ENCODE measurements at places on chromosomes 16 and 17.

DNA sequence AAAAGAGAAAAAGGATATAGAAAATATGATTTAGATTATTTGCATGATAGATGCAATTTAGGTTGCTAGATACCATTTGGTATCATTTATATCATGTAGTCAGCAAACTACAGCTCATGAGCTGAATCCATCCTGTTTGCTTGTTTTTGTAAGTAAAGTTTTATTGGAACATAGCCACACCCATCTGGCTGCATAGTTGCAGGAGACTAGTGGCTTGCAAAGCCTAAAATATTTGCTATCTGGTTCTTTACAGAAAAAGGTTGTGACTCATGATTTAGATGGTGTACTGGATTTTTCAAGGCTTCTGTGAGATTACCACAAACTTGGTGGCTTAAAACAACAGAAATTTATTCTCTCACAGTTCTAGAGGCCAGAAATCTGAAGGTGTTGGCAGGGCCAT is 49.9 kb downstream of the MAP2K4 start:
- no peak for DNase-seq

GRCh38 chr17:76179496-76180467 is 38.7 kb upstream of the FOXJ1 start:
- DNase-seq, result no peak

DNA sequence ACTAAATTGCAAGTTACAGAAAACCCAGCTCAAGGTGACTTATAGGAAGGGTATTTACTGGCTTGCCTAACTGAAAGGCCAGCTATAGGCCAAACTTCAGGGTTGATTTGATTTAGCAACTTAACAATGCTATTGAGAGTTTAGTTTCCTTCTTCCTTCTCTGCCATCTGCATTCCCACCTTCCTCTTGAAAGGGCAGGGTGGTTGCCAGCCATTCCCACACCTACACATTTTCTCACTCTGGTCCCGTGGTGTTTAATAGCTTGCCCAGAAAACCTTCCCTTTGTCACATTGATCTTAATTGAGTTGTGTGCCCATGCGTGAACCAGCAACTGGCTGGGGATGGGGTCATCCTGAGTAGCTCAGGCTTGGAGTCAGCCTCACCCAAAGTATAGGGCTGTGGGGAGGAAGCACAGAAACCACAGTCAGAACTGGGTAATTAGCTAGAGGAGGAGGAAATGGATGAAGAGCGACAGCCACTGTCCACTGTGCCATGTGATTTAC is 194.7 kb downstream of the SPECC1 start:
- DNase-seq, result no peak

DNA sequence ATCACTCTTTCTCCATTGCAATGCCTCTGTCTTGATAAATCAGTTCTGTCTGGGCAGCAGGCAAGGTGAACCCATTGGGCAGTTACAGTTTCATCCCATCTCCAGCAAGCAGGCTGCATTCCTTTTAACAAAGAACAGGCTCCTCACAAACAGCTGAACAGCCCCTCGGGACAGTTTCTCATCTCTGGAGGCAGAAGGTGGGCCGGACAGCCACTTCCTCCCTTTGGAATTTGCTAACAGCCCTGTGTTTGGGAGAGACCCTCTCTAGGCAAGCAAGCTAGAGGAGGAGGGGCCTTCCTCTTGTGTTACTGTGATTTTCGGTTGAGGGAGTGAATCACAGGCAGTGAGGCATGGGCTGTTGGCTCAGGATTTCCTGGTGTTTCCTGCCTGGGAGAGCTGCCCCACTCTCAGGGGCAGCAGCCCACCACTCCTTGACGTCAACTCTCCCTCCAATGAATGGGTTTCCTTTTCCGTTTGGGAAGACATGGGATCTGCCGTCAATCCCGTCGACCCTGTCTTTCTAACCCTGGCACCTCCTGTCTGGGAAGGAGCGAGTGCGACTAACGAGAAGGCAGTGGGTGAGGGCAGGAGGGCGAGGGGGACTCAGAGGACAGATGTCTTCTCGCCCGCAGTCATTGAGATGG is 3.7 kb upstream of the PGS1 start:
- DNase-seq, result no peak

- DNase-seq, result no peak
These were observed 449.5 kb upstream of the CDH5 start for GRCh38 chr16:65916995-65917394.

DNA sequence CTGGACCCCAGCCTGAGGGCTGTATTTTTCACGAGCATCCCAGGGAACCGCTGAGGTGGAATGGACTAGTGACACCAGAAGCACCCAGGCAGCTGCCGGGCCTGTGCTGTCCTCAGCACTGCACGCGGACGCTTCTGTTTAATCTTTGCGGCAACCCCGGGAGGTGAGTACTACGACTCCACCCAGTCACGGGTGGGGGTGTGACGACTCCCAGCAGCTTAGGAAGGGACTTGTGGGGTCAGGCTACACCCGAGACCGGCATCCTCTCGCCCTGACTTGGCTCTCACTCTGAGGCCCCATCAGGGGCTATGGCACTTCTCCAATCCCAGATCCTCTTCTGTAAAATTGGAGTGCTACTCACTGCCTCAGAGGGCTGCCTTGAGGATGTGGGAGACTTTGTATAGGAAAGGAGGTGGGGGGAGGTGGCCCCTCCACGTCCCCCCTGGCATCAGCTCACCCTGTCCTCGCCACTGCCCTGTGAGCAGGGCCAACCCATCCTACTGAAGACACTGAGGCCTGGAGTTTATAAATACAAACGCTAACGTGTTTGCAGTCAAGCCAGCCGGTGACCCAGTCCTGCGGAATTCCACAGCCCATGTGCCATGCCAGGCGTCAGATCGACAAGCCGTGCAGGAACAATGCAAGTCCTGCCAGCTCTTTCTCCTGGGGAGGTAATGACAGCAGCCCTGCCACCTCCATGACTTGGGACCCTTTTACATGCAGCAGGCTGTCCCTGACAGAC is 44.4 kb downstream of the PPL start:
- DNase-seq, result peak; percentile 50

DNA sequence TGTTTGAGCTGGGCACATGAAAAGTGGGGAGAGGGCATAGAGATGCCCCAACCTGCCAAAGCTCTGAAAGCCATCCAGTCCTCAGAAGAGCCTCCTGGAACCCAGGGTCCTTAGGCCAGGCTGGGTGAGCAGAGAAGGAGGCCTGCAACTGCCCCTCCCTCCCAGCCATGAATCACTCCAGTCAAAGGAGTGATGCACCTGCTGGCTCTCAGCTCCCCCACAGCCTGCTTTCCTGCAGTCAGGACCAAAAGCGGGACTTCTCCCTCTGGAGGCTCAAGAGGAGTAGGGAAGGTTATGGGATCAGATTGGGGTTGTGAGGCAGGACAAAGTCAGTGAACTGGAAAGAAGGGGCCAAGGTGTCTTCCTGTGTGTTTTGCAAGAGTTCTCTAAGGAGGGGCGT is 145.6 kb downstream of the TMEM132E start:
- no peak for DNase-seq

GRCh38 chr17:61353615-61354014 is 46.0 kb upstream of the TBX2 start:
- DNase-seq, result no peak
